Stimulated activated CD8-positive, alpha-beta memory T cell treated with anti-CD3 and anti-CD28 coated beads, Interleukin-4, amount 100 ng/mL, for 24 hours (primary cell): ENCODE measurements at places on chromosomes 12 and 14.

- DNase-seq = no peak
Observed at GRCh38 chr12:26830783-26831551, 2.0 kb downstream of the ITPR2 start.

DNA sequence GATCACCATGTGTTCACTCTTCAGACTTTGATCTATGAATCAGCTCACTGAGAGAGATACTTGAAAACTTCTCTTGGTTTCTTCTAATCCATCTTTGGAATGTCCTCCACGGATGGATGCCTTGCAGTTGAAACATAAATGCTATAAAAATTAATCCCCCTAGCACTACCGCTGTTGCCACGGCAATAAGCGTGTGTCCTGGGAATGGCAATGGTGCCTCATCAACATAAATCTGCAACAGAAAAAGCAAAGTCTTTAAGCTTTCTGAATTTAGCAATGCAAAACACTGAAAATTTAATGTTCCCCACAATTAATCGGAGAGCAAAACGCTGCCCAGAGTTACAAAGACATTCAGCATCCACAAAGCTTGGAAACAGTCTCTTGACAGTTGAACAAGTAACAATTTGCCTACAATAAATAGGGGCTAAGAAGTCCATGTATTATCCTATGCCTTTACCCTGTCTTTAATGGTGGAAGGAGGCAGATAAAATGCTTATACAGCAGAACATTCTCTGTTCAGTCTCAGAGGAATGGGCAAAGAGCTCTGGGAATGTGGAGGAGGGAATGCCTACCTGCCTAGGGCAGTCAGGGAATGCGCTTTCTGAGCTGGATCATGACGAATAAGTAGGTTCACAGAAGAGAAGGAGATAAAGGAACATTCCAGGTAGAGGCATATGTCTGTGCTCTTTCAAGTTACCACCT is 70.9 kb upstream of the PPP4R3A start:
- no peak for DNase-seq

GRCh38 chr14:23071244-23071920 is 14.1 kb upstream of the CDH24 start:
- peak; percentile 63 for DNase-seq

- no peak for DNase-seq
Observed at GRCh38 chr12:47839214-47839876, 19.6 kb upstream of the HDAC7 start.

DNA sequence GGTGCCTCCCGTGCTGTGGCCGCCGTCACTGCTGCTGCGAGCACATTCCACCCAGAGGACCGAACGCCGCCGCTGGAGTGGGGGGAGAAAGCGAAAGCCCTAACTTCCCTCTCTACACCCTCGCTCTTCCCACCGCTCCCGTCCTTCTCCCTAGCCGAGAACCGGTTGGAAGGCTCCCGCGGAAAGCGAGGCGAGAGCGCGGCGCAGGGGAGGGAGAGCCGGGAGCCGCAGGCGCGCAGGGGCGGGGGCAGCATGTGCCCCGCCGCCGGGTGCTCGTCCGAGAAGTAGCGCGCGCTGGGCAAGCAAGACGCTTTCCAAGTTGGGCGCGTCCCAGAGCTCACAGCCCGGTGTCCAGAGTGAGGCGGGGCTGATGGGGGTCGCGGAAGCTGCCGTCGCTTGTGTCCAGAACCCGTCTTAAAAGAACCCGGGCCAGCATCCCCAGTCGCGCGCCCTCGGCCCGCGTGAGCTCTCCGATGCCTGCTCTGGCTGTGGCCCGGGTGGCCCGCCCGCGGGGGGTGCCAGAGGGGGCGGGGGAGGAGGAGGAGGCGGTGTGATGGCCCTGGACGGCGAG is at the start of gene TRHDE:
TRHDE (plus strand) TSS at position 280 of the 571 bp plus-strand sequence; CDS start at position 554, 274 bp downstream.
- no peak for DNase-seq

DNA sequence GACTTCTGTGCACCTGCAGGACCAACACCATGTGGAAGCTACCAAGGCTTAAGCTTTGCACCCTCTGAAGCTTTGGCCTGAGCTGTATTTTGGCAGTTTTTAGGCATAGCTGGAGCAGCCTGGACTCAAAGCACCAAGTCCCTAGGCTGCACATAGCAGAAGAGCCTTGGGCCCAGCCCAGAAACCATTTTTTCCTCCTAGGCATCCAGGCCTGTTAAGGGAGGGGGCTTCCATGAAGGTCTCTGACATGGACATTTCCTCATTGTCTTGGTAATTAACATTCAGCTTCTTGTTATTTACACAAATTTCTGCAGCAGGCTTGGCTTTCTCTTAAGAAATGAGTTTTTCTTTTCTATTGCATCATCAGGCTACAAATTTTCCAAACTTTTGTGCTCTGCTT is 475.8 kb upstream of the FLRT2 start:
- no peak for DNase-seq

DNA sequence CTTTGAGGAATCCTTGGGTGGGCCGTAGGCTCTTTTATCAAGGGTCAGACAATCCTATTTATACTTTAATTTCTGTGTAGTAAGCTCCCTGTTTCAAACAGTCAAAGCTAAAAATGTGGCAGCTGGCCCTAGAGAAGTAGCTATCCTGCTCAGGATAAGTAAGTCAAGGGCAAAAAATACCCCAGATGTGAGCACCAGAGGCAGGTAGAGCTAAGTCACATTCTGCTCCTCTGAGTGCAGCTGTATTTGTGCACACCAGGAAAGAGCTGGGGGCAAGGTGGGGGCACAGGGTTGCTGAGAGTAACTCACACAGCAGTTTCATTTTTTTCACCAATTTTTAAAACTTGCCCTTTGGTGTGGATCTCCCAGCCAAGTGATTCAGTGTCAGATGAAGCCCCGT is 5.3 kb downstream of the ETV6 start:
- DNase-seq = no peak

- no peak for DNase-seq
Observed at GRCh38 chr12:31582155-31582554, 8.8 kb downstream of the DENND5B start.

- DNase-seq = no peak
Observed at GRCh38 chr14:65332141-65332871, 80.2 kb upstream of the FUT8 start.

DNA sequence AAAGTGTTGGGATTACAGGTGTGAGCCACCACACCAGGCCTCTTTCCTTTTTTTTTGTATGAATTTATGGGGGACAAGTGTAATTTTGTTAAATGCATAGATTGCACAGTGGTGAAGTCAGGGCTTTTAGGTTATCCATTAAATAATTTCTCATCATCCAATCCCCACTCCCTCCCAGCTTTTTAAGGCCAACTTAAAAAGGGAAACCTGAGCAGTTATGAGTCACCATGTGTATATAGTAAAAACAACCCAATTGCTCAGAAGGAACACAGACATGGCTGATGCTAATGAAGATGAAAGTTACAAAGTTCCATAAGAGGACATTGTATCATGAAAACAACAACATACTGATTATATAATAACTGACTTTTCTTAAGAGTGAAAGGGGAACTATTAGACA is 25.6 kb upstream of the ARID2 start:
- no peak for DNase-seq

- DNase-seq = no peak
Observed at GRCh38 chr12:16136219-16136988, 141.1 kb downstream of the SLC15A5 start.

DNA sequence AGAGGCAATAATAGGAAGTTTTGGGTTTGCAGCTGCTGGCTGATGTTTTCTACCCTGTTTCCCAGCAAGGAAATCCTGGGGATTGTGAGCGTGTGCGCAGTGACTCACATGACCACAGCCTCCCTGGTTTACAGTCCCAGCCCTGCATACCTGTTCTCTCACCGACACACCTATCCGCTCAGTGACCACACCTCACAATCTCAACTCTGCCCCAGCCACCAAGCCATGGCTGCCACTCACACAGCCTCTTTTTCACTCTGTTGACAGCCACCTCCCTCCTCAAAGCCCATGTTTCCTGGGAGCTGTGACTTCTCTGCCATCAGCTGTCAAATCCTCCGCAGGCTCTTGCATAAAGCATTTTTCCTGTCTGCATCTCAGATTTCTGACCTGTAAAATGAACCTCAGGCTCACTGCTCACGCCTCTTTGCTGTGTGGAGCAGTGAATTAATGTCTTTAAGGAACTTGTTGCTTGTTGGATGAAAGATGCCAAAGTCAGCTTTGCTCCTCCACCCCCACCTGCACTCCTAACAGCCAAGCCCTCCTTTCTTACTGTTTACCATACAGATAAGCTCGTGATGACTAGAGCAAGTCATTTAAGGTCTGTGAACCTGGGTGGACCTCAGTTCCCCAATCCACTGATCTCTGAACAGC is 43.5 kb downstream of the B4GALNT3 start:
- DNase-seq = no peak

DNA sequence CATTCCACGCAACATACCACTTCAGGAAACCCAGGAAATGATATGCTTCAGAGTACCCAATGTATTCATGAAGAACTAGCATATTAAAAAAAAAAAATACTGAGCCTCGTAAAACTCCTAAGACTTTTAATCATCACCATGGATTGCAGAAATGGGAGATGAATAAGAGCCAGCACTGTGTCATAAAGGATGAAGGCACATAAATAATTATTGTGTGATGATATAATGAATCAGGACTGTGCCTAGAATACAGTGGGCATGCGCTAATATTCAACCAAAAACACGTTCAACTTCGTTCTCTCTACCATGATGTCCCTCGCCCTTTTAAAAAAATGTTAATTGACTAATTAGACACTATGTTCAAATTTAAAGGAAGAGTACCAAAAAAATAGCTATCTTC is 68.7 kb downstream of the CIT start:
- DNase-seq = no peak

DNA sequence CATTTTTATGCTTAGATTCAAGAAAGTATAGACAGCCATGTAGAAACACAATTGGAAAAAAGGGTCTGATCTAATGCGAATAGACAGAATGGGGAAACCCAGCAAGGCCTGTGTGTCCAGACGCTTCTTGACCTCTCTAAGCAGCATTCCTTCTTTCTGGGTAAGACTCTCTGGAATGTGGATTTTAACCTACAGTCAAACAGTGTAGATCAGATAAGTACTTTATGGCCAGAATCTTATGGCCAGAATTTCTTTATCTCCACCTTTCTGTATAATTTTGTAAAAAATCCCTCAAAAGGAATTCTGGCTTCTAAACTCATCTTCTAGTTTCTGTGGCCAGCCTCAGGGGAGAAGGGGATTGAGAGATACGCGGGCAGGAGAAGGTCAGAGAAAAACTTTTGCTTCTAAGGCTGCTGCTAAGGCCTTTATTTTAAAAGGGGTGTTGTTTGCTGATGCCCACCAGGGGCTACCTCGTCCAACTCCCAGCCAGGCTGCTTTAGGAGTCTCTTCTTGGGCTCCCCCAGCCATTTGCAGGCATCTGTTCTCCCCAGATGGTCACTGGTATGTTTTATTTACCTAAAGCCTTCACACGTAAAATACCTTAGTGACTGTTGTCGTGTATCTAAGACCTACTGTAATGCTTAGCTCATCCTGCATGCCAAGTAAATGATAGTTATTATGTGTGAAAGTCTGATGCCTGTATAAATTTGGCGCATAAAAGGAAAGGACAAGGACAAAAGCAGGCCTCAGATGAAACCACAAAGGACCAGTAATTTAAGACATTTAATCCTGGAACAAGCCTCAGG is 68.4 kb downstream of the ANO6 start:
- no peak for DNase-seq

GRCh38 chr12:119412811-119413794 is 78.6 kb downstream of the CCDC60 start:
- no peak for DNase-seq

DNA sequence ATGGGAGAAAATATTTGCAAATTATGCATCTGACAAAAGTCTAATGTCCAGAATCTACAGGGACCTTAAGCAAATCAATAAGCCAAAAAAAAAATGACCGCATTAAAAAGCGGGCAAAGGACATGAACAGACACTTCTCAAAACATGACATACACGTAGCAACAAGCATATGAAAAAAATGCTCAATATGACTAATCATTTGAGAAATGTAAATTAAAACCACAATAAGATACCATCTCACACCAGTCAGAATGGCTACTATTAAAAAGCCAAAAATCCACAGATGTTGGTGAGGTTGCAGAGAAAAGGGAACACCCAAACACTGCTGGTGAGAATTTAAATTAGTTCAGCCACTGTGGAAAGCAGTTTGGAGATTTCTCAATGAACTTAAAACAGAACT is 16.1 kb downstream of the PAWR start:
- DNase-seq = no peak

GRCh38 chr14:50600849-50601248 is 40.9 kb downstream of the ATL1 start:
- no peak for DNase-seq

GRCh38 chr14:79721399-79722084 is 489.8 kb downstream of the DIO2 start:
- DNase-seq = no peak

DNA sequence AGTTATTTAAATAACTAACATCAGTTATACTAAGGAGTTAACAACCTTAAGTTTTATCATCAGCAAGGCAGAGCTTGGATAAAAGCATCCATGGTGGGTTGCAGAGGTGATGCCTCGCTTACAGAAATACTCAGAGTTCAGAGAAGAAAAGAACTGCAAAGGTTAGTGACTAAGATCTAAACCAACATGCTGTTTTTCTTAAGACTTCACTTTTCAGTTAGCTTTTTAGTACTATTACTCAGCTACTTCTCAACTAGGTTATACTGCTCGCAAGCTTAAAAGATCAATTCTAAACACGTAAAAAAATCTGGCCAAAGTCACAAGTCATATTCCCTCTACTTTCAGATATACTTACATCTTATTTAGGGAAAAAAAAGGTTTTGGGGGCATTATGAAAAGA is 2.8 kb downstream of the PPP1CC start:
- no peak for DNase-seq

DNA sequence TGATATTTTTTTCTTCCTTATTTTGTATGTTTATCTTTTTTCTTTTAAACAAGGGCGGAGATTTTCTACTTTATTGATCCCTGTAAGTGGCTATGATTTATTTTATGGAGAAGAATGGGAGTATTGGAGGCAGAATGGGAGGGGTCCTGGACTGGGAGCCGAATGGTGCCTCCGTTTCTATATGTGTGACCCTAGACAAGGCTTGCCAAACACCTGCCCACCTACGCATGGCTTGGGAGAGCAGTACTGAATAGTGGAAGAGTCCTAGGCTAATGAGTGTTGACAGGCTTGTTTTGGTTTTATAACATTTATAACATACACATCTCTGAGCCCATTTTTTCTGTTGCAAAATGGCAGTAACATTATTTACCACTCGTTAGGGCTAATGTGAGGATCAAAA is 29.0 kb downstream of the STK38L start:
- no peak for DNase-seq

DNA sequence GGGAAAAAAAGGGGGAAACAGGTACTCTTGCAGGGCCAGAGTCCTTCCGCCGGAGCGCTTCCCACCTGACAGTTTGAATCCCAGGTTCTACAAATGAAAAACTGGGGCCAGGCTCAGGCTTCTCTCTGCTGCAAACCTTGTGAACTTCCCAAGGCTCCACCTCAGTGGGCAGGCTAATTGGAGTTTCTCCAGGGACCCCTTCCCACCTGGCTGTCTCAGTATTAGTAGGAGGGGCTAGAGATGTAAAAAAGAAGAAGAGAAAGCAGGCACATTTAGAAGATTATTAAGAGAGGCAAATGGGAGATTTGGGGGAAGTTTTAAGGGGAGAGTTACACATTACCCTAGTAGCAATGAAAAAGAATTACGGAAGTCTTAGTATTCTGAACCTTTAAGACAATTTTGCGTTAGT is 20.0 kb upstream of the CLEC2D start:
- DNase-seq = no peak
